H1 (cell line): ENCODE measurements at places on chromosomes 4 and X. TPM values are rescaled to one million over a fixed set of nuclear protein-coding genes. Genes with fewer than 3 reads are reported as not detected.

Gene DMP1
- 0.05 TPM in 1 of 2 replicates, not detected in the other for polyA plus RNA-seq

Gene BGN
- 1.8 and 2.7 TPM in 2 replicates for polyA plus RNA-seq

- no peak overlapping the region for H3K4me3 ChIP-seq
- no peak overlapping the region for H3K27ac ChIP-seq
- H3K27me3 ChIP-seq, result no peaks in the 10 kb centered on the region
- H3K4me1 ChIP-seq, result no peaks in the 10 kb centered on the region
- no peaks in the 10 kb centered on the region for H3K36me3 ChIP-seq
These were observed 335.5 kb downstream of the ZNF674 start for GRCh38 chrX:46209768-46210167.

Gene GPRASP1
- 0.47 and 0.65 TPM in 2 replicates for polyA plus RNA-seq

DNA sequence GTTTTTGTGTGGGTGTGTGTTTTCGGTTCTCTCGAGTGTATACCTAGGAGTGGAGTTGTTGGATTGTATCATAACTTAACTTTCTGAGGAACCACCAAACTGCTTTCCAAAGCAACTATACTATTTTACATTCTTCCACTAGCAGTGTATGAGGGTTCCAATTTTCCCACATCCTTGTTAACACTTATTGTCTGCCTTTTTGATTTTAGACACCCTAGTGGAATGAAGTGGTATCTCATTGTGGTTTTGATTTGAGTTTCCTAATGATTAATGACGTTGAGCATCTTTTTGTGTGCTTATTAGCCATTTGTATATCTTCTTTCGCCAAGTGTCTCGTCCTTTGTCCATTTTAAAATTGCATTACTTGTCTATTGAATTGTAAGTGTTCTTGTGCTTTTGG is 118.6 kb downstream of the REPS2 start:
- no peaks in the 10 kb centered on the region for H3K27me3 ChIP-seq
- no peak overlapping the region for H3K4me3 ChIP-seq
- no peak overlapping the region for H3K27ac ChIP-seq
- no peaks in the 10 kb centered on the region for H3K4me1 ChIP-seq
- DNase-seq, result no peak

Gene PF4V1
- not detected in 2 replicates for polyA plus RNA-seq

Gene PCDH19
- polyA plus RNA-seq, result 0.12 and 0.17 TPM in 2 replicates

GRCh38 chrX:21131786-21132185 is 242.4 kb upstream of the CNKSR2 start:
- H3K4me1 ChIP-seq, result no peaks in the 10 kb centered on the region
- H3K27me3 ChIP-seq, result no peaks in the 10 kb centered on the region
- H3K36me3 ChIP-seq, result no peaks in the 10 kb centered on the region
- H3K27ac ChIP-seq, result no peak overlapping the region
- H3K4me3 ChIP-seq, result no peak overlapping the region
- no peak for DNase-seq

DNA sequence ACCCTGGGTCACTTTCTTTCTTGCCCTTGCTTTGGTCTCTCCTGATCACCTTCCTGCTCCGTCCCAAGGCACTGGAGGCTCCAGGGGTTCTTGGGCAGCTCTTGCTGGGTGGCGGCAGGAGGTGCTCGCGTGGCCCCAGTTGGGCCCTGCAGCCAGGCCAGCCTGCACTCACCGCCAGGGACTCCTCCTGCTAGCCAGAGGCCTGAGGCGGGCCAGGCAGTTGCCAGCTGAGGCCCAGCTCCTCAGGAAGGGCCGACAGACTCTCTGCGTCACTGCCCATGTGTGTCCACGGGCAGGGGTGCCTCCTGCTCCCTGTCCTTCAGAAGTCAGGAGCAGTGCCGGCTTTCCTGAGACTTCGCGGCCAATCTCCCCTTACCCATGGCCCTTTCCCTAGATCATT is 9.3 kb downstream of the SUV39H1 start:
- DNase-seq, result no peak
- H3K36me3 ChIP-seq, result peaks cover 28% of the 10 kb centered on the region
- H3K27me3 ChIP-seq, result no peaks in the 10 kb centered on the region

Gene COMMD8
- 0.69 and 1.6 TPM in 2 replicates for polyA plus RNA-seq

Gene RPL36A
- polyA plus RNA-seq, result 985 and 1,587 TPM in 2 replicates

Gene EGFL6
- 1.1 TPM in 2 replicates for polyA plus RNA-seq

DNA sequence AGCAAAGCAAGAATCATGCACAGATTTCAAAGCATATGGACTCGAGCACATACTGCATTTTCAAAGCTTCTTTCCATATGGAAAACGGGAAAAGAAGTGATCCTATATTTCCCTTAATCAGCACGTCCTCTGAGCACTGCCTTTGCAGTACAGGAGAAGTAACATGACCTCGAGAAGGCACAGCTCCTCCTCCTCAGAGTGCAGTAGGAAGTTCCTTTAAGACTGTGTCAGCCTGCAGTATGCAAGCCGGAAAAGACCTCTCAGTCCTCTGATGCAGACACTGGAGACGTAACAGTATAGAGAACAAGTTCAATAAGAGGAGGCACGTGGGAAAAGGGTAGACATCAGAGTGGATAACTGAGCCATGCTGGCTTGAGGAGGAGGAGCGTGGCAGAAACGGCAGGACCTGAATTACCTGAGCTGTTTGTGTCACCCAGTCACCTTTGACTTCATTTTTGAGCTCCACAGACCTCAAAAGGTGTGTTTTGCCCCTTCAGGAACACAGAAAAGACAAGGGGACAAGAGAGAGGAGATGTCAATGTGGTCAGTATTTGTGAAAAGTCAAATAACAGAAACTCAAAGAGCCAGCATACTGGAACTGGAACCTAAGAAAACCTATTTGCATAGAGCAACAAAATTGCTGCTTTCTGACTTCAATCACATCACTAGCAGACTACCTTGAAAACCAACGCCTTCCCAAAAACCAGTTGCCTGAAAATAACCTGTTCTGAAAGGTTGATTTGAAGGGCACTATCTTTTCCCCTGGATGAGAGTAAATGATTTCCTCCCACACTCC is 20.8 kb downstream of the IRF2 start:
- H3K4me3 ChIP-seq, result no peak overlapping the region
- H3K27me3 ChIP-seq, result no peaks in the 10 kb centered on the region
- H3K36me3 ChIP-seq, result no peaks in the 10 kb centered on the region
- no peak for DNase-seq

Gene ZNF185
- polyA plus RNA-seq, result 18.6 and 20.1 TPM in 2 replicates

DNA sequence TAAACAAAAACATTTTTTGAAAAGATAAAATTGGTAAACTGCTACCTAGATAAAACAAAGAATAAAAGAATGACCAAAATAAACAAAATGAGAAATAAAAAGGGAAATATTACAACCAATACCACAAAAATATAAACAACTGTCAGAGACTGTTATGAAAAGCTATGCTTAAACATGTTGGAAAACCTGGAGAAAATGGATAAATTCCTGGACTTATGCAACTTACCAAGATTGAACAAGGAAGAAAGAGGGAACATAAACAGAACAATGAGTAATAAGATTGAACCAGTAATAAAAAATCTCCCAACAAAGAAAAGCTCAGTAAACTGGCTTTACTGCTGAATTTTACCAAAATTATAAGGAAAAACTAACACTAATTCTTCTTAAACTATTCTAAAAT is 518.7 kb downstream of the GRXCR1 start:
- H3K27me3 ChIP-seq, result no peaks in the 10 kb centered on the region
- H3K4me3 ChIP-seq, result no peak overlapping the region
- H3K27ac ChIP-seq, result no peak overlapping the region
- no peak for DNase-seq
- no peaks in the 10 kb centered on the region for H3K4me1 ChIP-seq

DNA sequence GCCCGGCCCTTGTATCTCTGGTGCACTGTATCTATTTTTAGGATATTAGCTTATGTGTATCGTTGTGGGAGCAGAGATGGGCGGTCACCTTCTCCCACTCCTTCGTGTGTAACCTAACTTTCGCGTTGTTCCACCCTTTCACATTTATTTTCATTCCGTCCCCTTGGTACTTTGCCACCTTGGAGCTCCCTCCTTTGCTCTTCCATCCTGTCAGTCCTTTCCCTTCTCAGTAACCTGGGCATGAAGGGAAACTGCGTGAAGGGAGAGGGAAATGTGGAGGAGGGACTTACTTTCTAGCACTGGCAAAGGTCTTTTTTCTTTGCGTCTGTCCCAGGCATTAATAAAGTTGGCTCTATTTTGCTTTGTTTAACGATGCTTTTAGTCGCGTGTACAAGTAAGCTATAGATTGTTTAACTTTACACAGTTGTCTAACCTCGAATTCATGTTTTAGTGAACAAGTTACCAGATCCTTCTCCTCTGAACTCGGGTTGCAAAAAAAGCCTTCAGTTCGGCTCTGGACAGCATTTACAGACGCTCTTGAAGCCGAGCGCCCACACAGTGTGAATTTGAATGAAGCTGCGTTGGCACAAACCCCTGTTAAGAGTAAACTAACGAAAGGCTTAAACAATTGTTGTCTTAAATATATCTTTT is 3.9 kb downstream of the PCDH10 start:
- peak overlapping the region; percentile 66 for H3K4me3 ChIP-seq
- DNase-seq, result no peak
- H3K4me1 ChIP-seq, result peaks cover 5% of the 10 kb centered on the region
- H3K36me3 ChIP-seq, result no peaks in the 10 kb centered on the region

Gene USP46
- 6.3 and 10.6 TPM in 2 replicates for polyA plus RNA-seq

Gene IL3RA
- polyA plus RNA-seq, result 0.11 and 0.19 TPM in 2 replicates

DNA sequence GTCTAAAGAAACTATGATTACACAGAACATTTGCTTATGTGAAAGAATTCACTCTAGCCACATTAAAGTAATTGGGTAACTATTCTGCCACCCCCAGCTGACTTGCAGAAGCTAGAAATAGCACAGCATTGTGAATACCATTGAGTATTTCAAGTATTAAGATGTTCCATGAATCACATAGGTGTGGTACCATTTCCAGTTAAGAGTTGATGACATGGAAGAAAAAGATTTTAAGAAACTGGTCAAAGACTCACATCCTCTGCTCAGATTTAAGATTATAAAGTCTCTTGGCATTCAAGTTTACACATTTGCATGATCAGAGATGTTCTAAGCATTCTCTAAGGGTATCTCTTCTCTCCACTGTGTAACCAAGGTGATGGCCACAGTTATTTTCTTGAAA is 287.5 kb downstream of the CAMK2D start:
- no peaks in the 10 kb centered on the region for H3K27me3 ChIP-seq
- no peak overlapping the region for H3K27ac ChIP-seq
- peaks cover 2% of the 10 kb centered on the region; the same call in 1 of the 2 replicates for H3K4me1 ChIP-seq
- H3K4me3 ChIP-seq, result no peak overlapping the region
- no peaks in the 10 kb centered on the region for H3K36me3 ChIP-seq
- no peak for DNase-seq

DNA sequence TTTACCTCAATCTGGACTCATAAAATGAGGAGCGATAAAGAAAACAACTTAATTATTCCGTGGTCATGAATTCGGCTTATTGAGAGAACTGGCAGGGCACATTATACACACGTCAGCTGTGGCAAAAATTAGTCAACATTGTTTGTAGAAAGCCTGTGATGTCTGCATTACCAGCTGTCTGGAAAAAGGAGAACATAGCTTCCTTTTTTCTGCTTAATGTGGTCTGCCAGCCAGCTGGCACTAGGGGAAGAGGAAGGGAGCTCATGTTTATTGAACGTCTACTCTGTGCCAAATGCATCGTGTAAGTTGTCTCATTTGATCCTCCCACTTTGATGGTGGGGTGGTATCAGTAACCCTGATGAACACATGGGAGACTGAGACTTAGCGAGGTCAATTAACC is 367.6 kb downstream of the ARHGAP24 start:
- H3K27me3 ChIP-seq, result no peaks in the 10 kb centered on the region
- H3K4me1 ChIP-seq, result no peaks in the 10 kb centered on the region
- no peak overlapping the region for H3K27ac ChIP-seq
- no peak for DNase-seq

Gene NAA11
- polyA plus RNA-seq, result not detected in 2 replicates

GRCh38 chr4:100461807-100462605 is 55.8 kb downstream of the EMCN start:
- no peak overlapping the region for H3K4me3 ChIP-seq
- H3K4me1 ChIP-seq, result no peaks in the 10 kb centered on the region
- no peaks in the 10 kb centered on the region for H3K27me3 ChIP-seq
- DNase-seq, result no peak
- H3K36me3 ChIP-seq, result no peaks in the 10 kb centered on the region
- H3K27ac ChIP-seq, result no peak overlapping the region

Gene ADH7
- not detected in 2 replicates for polyA plus RNA-seq

DNA sequence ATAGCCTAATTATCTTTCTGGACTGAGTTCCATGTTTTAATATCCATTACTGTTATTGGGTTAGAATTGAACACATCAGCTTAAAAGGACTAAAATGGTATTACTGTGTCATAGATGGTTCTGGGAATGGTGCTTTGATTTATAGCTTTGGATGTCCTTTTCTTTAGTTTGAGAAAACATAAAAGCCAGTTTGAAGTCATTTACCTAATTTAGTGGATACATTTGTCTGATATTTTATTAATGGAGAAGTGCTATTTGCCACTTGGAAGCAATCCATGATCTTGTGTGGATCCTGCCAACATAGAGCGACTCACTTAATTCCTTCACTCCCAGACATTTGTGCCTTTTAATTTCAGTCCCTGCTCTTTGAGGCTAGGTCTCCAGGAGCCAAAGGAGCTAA is 212.4 kb upstream of the PACRGL start:
- no peaks in the 10 kb centered on the region for H3K27me3 ChIP-seq
- DNase-seq, result no peak
- no peaks in the 10 kb centered on the region for H3K36me3 ChIP-seq
- H3K4me1 ChIP-seq, result no peaks in the 10 kb centered on the region
- no peak overlapping the region for H3K4me3 ChIP-seq

Gene RASGEF1B
- polyA plus RNA-seq, result 1.2 and 1.6 TPM in 2 replicates

GRCh38 chrX:72316408-72317110 is 10.8 kb upstream of the CITED1 start:
- DNase-seq, result no peak
- H3K36me3 ChIP-seq, result no peaks in the 10 kb centered on the region
- no peaks in the 10 kb centered on the region for H3K4me1 ChIP-seq
- H3K27me3 ChIP-seq, result peaks cover 2% of the 10 kb centered on the region; the same call in 1 of the 2 replicates

- no peak overlapping the region for H3K4me3 ChIP-seq
- H3K27me3 ChIP-seq, result no peaks in the 10 kb centered on the region
- no peaks in the 10 kb centered on the region for H3K4me1 ChIP-seq
- no peak for DNase-seq
These were observed 39.6 kb downstream of the SEC31A start for GRCh38 chr4:82851318-82851717.

Gene MAB21L2
- polyA plus RNA-seq, result 0.03 TPM in 2 replicates

DNA sequence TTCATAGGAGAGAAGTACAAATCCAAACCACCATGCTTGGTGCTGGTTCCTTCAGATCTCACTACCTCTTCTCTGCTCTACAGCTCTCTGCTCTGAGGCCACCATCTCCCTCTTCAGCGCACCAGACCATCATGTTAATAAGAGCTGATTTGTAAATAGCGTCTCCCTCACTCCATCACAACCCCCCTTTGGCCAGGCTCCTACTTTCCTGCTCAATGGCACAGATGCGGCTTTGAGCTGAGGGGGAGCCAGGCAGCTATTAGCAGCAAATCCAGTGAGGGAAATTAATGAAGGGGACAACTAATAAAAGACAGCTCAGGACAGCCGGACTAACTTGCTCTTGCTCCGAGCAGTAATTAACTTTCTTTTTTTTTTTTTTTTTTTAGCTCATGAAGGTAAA is 13.1 kb downstream of the NEUROG2 start:
- no peak for DNase-seq
- no peaks in the 10 kb centered on the region for H3K4me1 ChIP-seq
- H3K4me3 ChIP-seq, result no peak overlapping the region

GRCh38 chr4:102527695-102528283 is 26.6 kb downstream of the NFKB1 start:
- no peaks in the 10 kb centered on the region for H3K4me1 ChIP-seq
- no peak for DNase-seq
- H3K27me3 ChIP-seq, result no peaks in the 10 kb centered on the region
- H3K4me3 ChIP-seq, result no peak overlapping the region
- no peak overlapping the region for H3K27ac ChIP-seq

- DNase-seq, result no peak
- no peaks in the 10 kb centered on the region for H3K4me1 ChIP-seq
- H3K4me3 ChIP-seq, result no peak overlapping the region
- no peaks in the 10 kb centered on the region for H3K36me3 ChIP-seq
- H3K27ac ChIP-seq, result no peak overlapping the region
- H3K27me3 ChIP-seq, result no peaks in the 10 kb centered on the region
These were observed 62.4 kb downstream of the RPS6KA3 start for GRCh38 chrX:20204351-20204750.
